ENCODE measurements at places on chromosomes 4 and X.
A peak's percentile ranks its signal among the peaks of the same experiment; 100 is the strongest.

GRCh38 chr4:92234393-92235176 is 69.2 kb upstream of the GRID2 start:
- no peak for DNase-seq

GRCh38 chr4:163485589-163485988 is 8.9 kb upstream of the TMA16 start:
- no peak for DNase-seq

DNA sequence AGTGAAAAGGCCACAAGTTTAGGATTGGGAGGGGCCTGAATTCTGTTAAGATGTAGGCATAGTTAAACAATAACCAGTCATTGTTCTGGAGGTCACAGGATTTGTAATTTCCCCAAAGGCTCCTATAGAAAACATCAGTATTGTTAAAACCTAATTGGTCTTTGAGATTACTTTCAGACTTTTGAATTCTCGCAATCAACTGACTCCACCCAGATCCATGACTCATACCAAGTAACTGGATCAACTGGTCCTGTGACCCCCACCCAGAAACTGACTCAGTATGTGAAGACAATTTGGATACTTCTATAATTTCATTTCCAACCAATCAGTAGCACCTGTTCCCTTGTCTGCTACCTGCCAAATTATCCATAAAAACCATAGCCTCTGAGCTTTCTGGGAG is 28.4 kb downstream of the MAGEB16 start:
- no peak for DNase-seq

DNA sequence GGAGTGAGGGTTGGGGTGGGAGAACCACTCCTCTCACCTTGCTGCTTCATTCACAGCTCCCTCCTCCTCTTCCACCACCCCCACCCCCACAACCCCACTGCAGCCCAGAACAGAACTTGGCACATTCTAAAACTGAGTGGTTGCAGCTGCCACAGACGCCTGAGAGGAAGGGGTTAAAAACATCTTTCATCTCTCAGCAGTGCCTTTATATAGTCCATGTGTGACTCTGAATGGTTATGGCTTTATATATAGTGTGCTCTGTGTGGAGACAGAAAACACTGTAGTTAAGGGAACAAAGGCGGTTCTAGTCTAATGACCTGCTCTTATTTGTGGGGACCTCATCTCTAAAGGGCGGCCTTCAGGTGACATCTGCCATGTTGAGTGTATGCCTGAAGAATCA is 144.8 kb downstream of the BCOR start:
- DNase-seq = peak; percentile 12

DNA sequence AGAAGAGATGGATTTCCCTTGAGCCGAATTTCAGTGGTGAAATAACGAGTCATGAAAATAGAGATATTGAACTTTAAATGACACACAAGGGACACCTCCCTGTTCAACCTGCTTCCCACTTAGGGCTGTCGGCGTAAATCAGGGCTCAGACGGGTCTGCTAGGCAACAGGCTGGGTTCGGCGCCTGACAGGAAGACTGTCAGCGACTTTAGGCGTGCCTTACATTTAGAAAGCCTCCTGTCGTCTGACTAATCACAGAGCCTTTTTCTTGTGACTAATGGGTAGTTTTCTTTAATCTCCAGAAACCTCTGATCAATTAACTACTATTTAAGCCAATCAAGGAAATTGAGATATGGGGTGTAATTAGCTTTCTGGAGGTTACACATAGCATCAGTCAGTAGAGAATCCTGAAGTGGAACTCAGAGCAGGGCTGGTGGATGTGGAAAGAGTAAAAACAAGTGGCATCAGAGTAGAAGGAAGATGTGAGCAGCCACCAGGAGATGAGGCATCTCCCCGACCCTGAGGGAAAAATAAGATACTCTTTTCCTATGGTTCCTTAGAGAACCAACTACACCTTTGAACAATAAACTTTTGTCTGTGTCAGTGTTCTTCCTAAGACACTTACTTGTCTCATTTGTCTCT is 86.2 kb upstream of the HS3ST1 start:
- DNase-seq = no peak

DNA sequence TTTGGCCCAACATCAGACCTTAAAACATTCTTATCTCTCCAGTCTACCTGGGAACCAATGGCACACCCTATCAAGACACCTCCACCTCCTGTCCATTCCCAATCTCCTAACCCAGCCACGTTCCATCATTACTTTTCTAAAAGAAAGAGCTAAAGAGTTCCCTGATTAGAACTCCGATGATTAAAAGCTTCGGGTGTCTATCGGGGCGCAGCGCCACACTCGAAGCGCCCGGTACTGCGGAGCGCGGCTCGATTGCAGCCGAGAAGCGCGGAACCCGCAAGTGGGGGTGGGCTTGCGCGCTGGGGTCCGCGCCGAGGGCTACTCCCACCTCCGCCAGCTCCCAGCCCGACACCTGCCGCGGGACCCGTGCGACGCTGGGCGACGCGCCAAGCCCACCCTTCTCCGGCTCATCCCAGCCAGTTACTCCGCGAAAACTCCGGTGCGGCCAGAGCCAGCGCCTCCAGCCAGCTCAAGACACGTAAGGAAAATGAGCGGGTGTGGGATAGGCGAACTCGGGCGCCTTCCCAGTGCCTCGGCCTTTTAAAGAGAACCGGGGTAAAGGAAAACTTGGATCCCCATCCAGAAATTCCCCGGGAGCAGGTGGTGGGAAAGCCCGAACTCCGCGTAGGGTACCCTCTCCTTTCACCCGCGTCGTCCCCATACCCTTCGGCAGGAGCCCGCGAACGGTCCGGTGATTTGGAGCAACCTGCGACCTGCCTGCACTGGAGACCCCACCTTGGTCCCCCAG is 593 bp downstream of the NPY1R start:
- DNase-seq = peak; percentile 3

DNA sequence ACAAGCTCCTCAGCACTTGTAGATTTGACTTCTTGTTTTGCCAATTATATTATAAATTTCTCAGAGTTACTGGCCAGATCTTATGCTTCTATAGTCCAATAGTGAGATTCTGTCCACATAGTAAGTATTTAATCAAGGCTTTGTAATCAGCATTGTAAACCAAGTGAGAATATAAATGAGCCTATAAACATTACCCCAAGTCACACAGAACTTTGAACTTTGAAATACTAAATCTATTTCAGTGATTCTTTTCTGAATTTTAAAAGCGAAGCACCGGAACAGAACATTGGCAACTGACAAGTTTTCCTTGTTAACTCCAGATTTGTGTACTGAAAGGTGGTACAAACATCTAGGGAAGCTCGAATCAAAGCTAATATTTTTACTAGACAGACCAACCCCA is 37.2 kb downstream of the PPM1K start:
- DNase-seq = no peak

- DNase-seq = no peak
Observed at GRCh38 chr4:143254491-143255226, 69.9 kb downstream of the USP38 start.

DNA sequence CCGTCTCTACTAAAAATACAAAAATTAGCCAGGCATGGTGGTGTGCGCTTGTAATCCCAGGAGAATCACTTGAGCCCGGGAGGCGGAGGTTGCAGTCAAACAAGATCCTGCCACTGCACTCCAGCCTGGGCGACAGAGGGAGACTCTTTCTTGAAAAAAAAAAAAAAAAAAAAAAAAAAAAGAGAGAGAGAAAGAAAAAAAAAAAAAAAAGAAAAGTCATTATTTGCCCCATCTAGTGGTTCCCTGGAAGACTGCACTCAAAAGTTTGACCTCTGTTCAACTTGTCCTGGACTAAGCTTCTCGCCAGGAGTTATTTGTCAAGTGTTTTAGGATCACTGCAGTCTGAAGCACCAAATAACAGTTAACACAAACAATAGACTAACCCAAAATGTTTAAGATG is 45.3 kb upstream of the KCTD8 start:
- DNase-seq = peak; percentile 4

GRCh38 chr4:3291969-3292570 is 751 bp upstream of the RGS12 start:
- peak; percentile 36 for DNase-seq

- DNase-seq = peak; percentile 79
Observed at GRCh38 chrX:154457491-154458115, 478 bp upstream of the PLXNA3 start.

- peak; percentile 23 for DNase-seq
Observed at GRCh38 chr4:94621491-94622080, 136.2 kb upstream of the BMPR1B start.

DNA sequence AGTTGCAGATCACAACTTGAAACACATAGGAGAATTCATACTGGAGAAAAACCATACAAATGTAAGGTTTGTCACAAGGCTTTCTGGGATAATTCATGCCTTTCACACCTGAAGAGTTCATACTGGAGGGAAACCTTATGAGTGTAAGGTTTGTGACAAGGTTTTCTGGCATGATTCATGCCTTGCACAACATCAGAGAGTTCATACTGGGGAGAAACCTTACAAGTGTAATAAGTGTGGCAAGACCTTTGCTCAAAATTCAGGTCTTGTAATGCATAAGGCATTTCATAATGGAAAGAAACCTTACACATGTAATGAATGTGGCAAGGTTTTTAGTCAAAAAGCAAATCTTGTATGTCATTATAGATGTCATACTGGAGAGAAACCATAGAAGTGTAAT is 58.8 kb upstream of the ENPEP start:
- no peak for DNase-seq

DNA sequence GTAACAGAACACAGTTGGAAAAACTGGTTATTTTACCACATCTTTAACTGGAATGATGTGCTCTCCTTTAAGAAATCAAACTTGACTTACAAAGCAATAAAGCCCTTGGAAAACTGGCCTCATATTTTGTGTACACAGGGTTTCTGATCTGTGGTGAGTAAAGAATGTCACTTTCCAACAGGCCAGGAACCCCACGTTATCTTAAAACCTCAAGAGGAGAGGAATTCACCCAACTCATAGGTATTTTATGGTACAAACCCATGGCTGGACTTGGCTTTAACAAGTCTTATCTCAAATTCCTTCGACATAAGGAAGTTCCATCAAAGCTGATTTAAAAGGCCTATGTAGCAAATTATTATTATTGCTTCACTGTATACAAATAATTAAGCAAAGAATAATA is 1735.1 kb downstream of the PCDH7 start:
- no peak for DNase-seq

DNA sequence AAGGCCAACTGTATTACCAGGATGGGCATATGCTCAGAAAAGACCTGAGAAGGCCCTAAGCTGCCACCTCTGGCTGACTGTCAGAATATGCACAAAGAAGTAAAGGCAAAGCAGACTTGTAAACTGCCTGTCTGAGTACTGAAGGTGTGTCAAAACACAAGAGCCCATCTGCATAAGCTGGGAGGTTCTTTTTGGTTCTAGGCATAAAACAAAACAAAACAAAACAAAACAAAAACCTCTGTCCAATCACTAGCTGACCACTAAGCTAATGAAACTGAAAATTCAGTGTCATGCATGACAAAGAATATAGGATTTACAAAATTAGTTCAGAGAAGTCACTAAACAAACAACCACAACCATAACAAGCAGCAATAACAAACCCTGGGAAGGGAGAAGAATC is 20.6 kb downstream of the SH3D19 start:
- DNase-seq = no peak

DNA sequence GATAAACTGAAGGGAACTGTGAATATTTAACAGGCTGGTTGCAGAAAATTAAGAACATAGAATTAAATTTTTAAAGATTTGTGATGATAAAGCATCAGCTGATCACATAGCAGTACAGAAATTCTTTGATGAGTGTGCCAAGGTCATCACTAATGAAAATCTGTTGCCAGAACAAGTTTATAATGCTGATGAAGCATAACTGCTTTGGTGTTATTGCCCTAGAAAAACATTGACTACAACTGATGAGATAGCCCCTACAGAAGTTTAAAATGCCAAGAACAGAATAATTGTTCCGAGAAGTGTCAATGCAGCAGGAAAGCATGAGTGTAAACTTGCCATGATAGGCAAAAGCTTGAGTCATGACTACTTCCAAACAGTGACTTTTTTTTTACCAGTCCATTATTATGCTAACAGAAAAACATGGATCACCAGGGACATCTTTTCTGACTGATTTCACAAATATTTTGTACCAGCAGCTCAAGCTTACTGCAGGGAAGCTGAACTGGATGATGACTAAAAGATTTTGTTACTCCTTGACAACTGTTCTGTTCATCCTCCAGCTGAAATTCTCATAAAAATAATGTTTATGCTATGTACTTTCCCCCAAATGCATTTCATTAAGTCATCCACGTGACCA is 1136.6 kb downstream of the FAT4 start:
- no peak for DNase-seq

DNA sequence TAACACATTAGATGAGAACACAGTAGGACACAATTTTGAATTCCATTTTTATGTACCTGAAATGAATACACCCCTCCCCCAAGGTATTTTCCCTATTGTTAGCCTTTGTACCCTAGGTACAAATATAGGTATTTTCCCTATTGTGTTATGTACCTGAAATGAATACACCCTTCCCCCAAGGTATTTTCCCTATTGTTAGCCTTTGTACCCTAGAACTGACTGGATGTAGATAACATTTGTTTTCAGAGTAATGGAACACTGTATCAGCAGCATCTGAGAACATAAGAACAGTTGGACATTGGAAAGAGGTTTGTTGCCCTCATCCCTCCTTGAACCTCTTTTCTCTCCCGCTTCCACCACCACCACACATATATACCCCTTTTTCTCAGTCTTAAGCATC is 37.6 kb downstream of the YIPF6 start:
- DNase-seq = no peak
